Ascending aorta (tissue), 2 donors: ENCODE measurements at places on chromosomes 4 and X.

DNA sequence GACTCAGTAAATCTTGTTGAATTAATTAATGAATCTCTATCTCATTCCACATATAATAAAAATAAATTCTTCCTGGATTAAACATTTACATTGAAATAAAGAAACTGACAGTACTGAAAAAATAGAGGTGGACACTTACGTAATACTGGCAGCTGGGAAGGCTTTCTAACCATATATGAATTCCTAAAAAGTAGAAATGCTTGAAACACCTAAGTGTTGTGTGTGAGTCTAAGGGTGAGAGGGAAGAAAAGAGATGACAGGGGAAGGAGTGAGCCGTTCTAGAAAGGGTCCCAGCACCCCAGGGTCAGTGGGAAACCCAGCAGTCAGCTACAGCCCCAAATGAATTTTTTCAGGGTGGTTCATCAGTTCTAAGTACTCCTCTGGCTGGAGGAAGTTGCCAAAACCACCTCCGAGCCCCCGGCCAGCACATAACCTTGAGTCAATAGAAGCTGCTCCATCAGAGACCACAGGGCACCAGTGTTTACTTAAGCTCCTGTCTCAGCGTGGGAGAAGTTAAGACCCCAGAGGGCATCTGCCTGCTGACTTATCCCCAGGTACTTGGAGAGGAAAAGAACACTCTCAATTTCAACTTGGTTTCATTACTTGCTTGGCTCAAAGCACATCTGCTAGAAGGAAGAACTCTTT, 18.3 kb downstream of the GAB3 start:
- DNase-seq = no peak

- DNase-seq = no peak
Observed at GRCh38 chr4:184021389-184021788, 116.3 kb downstream of the STOX2 start.

DNA sequence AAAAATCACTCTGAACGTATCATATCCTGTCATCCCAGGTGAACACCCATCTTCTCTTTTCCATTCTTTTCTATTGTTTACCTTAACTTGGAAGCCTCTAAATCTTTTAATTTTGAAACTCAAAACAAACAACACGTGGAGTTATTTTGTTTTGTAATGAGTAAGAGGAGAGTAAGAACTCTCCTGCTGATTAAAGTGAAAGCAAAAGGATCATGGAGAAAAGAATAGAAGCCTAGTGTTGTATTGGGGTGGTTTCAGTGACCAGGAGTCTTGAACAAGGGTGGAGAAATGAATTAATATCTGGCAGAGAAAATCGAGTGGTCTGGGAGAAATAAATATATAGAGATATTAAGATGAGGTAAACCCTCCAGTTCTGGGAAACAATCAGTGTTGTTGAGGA, 237.4 kb upstream of the UGT8 start:
- no peak for DNase-seq

DNA sequence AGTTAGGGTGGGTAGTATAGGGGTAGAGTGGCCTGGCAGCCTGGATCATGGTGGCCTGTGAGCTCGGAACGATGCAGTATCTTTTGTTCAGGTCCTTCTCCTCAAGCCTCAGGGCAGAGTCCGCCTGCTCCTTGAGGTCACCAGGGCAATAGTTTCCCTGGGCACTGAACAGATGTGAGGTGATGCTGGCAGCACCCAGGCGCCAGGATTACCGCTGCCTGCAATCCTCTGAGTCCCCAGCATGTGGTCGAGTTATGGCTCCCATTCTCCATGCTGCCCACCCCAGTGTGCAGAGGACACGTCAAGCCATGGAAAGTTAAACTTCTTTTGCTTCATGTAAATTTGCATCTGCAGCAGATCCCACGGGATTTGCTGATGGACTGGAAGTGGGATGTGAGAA, 38.7 kb downstream of the NEIL3 start:
- no peak for DNase-seq

GRCh38 chr4:7371210-7371941, 63.4 kb downstream of the PSAPL1 start:
- DNase-seq = no peak

DNA sequence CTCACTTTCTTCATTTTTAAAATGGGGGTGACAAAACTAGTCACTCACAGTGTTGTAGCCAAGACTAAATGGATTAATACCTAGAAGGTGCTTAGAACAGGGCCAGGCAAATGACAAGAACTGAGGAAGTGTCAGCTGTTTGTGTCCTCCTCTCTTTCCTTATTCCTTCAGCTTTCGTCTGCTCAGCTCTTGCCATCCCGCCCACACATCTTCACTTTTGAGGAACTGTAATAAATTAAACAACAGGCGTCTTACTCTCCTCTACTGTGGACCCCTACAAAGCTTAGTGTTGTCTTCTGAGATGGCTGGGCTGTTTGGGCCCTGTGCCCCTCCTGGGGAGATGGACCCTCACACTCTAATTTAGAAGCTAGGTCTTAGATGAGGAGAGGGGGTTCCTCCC, 2.7 kb downstream of the HPSE start:
- DNase-seq = no peak

- no peak for DNase-seq
Observed at GRCh38 chrX:52988985-52989917, 30.9 kb upstream of the FAM156A start.

DNA sequence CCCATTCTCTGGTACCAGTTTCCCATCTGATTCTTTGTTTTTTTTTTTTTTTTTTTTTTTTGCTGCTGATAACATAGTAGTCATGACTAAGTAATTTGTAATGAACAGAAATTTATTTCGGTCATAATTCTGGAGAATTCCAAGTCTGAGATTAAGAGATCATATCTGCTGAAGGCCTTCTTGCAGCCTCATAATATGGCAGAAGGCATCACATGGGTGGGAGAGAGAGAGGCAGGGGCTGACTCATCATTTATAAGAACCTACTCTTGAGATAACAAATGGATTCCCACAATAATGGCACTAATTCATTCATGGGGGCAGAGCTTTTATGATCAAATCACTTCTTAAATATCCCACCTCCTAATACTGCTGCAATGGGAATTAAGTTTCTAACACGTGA, 1034.3 kb downstream of the STIM2 start:
- no peak for DNase-seq

GRCh38 chrX:42809569-42809968, 31.6 kb upstream of the PPP1R2C start:
- DNase-seq = no peak

DNA sequence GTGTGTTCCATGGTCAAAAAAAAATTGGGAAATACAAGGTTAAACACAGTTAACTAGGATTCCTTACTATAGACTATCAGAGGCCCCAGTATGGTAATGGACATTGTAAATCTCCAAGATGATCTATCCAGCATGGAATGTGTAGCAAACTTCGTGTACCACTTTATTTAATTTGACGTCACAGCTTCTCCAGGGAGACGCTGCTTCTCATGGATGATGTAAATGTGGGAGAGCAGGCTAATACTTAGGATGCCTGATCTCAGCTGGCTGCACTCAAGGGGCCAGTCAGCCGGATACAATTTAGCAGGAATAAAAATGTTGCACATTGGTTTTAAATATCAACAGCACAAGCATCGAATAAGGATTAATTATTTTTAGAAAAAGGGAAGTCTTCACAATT, 111.7 kb upstream of the HPF1 start:
- no peak for DNase-seq

DNA sequence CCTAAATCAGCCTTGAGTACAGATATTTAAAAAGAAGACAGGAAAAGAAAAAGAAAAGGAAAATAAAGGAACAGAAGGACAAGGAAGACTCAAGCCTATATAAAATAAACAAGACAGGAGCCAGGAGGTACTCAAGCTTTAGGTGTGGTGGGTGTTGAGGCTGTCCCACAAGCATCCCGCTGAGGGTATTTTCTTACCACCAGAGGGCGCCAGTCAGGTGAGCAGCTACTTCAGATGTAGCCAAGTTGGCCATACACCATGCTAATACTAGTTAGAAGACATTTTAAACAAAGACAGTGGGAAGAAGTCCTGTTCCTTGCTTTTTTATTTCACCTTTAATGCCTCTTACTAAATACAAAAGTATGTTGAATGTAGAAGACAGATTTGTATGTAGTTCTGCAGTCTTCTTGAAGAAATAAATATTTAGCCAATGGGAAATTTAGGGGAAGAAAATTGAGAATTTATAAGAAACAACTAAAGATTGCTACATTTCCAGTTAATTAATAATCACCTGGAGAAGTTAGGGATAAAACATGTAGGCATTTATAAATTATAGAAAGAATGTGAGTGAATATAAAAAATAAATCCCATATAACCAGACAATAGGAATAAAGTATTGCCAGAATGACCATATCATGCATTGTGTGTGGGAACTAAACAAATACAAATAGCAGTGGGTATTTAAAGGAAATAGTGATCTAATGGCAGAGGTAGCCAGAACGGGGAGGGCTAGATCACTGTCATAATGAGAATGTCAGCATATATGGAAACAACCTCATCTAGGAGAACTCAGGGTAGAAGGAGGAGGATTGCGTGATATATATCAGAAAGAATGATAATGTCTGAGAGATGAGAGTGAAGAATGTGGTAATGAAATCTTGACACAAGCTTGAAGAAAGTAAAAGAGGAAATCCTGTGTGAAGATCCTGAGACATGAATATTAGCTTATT, 71.0 kb downstream of the MTHFD2L start:
- DNase-seq = peak; percentile 76

DNA sequence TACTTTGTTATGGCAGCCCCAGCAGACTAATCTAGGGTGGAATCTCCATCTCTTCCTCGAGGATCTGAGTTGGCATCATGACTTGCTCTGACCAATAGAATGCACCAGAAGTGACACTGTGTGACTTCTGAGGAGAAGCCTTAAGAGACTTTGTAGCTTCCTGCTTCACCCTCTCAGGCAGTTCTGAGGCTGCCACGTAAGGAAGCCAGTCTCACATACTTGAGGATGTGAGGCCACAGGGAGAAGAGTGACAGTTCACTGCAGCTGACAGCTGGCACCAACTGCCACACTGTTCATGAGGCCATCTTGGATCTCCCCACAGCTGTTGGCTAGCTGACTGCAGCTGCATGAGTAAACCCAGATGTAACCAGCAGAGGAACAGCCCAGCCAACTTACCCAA, 29.3 kb upstream of the BCOR start:
- no peak for DNase-seq

GRCh38 chr4:36168127-36168878, 76.0 kb downstream of the ARAP2 start:
- DNase-seq = no peak

DNA sequence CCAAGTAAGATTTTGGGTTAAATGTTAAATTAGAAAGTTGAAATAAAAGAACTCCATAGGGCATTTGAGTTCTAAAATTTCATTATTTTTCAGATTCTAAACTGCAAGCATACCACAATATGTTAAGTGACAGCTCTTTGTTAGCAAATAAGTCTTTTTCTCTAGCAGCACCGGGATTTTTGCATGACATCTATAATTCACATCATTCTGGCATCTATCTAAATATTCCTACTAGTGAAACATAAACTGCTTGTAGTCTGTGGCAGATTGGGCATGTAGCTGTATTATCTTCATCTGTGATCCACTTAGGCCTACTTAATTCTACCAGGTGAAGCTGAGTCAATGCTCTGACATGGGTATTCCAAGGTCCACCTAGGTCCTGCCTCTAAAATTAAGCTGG, 32.1 kb upstream of the KLHL13 start:
- no peak for DNase-seq
